ENCODE measurements at places on chromosomes 2 and 18.

GRCh38 chr2:210541290-210541902 is 15.0 kb upstream of the CPS1 start:
- DNase-seq, result no peak

- no peak for DNase-seq
Measured at GRCh38 chr2:222268311-222268990, 30.3 kb downstream of the PAX3 start.

DNA sequence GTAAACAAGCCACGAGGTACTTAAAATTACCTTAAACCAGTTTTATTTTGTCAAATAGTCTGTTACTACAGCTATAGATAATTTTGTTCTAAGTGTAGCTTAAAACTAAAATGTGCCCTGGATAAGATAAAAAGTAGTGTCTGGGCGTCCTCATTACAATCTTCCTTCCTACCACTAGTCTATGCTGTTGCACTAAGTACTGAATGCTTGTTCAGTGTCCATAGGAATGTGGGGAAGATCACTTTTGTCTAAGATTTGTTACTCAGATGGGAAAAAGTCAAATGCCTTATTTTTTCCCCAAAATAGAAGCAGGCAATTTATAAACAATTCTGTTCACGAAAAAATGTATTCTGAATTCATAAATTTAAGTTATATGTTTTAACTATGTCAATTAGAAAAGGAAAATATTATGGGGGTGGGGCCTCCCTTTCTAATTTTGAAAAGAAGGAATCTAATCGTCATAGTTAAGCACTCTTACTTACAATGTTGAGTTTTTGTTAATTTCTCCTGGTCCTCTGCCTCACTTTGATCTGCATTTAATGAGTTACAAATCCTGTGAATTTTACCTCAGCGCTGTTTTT is 140.4 kb upstream of the VRK2 start:
- DNase-seq, result no peak

- no peak for DNase-seq
Measured at GRCh38 chr2:63049970-63050333, 678 bp upstream of the OTX1 start.

DNA sequence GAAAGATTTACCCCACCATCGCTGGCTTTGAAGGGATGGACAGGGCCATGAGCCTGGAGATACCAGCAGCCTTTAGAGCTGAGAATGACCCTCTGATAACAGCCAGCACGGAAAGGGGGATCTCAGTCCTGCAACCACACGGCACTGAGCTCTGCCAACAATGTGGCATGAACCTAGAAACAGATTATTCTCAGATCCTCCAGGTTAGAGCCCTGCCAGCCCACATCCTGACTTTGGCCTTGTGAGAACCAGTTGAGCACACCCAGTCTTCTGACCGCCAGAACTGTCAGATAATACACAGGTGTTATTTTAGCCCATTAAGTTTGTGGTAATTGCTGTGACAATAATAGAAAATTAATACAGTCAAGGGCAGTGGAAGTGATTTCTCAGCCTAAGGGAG is 9.4 kb upstream of the GNLY start:
- no peak for DNase-seq

- DNase-seq, result peak; percentile 7
Measured at GRCh38 chr2:157751462-157752058, 122.9 kb upstream of the ACVR1C start.

- no peak for DNase-seq
Measured at GRCh38 chr2:158006961-158007719, 94.5 kb upstream of the UPP2 start.

DNA sequence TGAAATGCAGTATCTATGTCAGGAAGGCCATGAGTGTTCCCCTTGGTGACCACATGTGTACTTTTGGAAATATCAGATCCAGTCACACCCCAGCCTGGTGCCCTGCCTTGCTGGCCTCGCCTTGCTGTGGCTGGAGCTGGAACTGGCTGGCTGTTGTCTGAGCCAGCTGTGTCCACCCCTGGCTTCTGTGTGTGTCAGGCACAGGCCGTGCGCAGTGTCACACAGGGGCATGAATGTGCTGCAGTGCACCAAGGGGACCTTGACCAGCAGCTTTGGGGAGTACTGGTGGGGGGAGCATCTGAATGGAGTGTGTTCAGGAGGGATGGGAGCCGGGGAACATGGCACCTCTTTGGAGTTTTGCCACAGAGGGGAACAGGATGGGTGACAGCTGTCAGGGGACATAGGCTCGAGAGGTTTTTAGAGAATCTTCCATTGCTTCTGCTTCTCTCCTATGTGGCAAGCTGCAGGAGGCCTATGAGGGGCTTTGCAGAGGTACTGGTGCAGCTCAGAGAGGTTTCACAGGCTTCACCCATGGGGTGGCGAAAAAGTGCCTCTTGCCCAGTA is 44.7 kb upstream of the FAHD2A start:
- no peak for DNase-seq

DNA sequence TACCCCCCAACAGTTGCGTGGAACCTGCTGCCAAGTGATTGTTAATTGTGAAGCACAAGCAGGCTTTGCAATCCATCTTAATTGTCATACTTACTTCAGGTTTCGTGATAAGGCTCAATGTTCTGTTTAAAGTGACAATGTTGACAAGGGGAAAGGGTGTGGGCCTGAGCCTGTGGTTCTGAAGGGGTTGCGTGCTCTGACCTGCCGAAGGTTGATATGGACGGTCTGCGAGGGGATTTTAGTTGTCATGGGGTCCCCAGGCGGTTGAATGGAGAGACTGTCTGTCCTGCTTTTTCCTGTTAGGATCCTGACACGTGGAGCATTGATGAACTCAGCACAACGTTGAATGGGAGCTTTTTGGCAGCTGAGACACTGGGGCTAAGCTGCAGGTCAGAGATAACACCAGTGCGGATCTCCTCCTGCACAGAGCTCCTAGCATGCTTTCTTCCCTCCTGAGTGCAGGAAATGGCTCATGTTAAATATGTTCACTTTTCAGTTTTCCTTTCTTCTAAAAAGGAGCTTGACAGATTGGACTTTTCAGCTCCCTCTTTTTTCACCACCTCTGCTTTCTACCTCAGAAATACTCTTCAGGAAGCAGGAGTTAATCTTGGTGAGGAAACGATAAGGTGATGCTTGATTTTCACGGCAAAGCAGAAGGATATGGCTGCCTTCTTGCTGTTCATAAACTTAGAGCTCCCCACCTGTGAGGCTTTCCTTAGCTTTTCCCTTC is 62.9 kb upstream of the ZEB2 start:
- no peak for DNase-seq

DNA sequence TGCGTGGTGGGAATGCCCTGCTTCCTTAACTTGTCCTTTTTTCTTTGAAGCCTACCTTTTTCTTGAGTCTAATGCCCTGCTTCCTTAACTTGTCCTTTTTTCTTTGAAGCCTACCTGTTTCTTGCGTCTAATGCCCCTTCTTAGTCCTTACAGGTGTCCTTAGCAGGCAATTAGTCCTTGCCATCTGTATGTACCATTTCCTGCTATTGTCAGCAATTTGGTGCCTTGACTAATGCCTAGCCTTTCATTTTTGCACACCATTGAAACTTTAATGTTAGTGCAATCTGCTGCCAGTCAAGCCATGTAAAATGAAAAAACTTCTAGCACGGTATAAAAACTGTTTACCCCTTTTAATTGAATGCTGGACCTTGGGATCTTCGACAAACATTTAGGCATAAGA is 4.3 kb downstream of the KDM3A start:
- no peak for DNase-seq

- DNase-seq, result no peak
Measured at GRCh38 chr18:70559446-70559845, 270.6 kb downstream of the SOCS6 start.

DNA sequence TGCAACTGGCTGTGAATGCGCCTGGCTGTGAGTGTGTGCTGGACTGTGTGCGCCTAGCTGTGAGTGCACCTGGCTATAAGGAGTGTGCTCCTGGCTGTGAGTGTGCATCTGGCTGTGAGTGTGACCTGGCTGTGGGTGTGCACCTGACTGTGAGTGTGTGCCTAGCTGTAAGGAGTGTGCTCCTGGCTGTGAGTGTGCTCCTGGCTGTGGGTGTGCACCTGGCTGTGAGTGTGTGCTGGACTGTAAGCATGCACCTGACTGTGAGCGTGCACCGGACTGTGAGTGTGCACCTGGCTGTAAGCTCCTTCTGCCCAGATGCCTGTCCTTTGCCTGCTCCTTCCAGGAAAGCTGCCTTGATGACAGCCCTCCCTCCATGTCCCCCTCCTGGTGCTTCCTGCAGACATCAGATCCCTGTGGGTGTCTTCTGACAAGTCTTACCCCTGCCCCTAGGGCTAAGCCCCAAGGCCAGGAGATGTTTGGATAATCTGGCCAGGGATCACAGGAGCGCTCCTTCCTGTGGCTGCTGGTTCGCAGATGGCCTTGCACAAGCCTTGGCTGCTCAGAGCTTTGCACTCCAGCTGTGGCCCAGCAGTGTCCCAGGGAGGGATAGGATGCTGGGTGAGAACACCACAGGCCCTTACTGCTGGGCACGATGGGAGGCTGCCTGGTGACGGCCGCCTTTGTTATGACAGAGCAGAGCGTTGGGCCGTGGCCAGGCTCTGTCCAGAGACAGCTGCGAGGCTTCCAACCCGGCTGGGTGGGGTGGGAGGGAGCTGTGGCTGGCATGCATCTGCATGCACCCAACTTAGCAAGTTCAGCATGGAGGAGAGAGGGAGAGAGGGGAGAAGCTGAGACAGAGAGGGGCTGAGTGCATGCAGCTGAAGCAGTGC is 89.9 kb downstream of the GLI2 start:
- no peak for DNase-seq

DNA sequence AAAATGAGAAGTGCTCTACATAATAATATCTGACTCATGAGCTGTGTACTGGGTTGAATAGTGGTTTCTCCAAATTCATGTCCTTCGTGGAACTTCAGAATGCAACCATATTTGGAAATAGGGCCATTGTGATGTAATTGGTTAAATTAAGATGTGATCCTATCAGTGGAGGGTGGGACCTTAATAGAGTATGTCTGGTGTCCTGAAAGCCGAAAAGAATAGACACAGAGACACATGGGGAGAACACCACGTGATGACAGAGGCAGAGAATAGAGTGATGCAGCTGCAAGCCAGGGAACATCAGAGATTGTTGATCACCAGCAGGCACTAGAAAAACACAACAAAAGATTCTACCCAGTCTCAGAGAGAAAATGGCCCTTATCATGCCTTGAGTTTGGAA is 310.1 kb downstream of the EXOC6B start:
- no peak for DNase-seq

DNA sequence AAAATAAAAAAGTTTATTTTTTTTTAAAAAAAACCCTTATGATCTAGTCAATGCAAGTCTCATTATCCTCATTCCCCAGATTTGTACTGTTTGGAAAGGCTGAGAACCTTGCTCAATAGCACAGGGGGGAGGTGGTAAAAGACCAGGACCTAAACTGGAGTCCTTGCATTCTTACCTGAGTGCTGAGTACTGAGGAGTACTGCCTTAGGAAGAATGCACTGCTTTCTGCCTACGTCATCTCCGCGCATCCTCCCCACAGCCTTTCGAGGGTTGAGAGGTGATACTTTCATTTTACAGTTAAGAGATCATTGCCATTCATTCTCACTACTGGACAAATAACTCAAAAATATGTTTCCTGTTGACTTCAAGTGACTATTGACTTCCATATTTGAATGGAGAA is 73.8 kb downstream of the MAP3K20 start:
- DNase-seq, result peak; percentile 26

DNA sequence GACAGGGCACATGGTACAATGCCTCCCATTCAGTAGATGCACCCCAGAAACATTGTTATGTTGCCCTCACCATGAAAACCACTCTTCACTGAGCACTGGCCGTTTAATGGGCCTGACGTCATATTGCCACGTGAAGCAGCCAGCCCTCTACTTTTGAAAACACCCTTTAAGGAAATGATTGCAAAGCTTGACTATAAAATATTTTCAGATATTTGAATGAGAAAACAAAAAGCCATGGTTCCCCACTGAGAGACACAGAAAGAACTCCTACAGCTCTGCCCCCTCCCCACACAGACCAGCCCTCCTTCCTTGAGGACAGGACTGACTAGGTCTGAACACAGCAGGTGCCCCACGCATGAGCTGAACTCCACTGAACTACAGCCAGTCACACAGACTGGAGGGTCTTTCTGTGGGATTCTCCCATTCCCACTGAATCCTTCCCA is 349.1 kb downstream of the ANAPC1 start:
- no peak for DNase-seq

DNA sequence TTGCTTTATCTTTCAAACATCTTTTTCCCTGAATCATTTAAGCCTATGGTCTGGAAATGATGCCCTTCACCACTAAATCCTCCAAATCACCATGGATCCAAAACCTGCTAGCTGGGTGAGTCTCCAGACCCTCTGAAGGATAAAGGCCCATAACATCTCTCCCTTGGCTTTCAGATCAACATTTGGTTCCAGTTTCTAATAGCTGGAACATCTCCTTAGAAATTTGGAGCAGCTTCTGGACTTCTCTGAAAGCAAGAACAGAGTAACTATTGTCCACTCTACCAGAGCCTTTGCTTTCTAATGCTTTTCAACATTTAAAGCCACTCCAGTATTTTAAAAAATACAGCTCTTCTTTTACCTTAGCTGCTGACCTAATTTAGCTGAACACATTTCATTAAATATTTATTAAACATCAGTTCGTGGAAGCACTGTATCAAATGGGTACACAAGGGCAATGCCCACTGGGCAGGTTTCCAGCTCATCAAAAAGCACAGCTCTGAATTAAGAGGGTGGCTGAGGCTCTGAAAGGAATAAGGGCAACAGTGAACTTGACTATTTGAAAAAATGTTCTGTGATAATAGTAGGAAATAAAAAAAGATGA is 75.3 kb downstream of the GALNT3 start:
- DNase-seq, result no peak

- no peak for DNase-seq
Measured at GRCh38 chr2:159010963-159011362, 42.5 kb downstream of the TANC1 start.

- no peak for DNase-seq
Measured at GRCh38 chr2:8993902-8994278, 9.6 kb downstream of the MBOAT2 start.

GRCh38 chr2:425947-426346 is 138.1 kb upstream of the ALKAL2 start:
- DNase-seq, result no peak

GRCh38 chr2:205740381-205740780 is 58.1 kb downstream of the NRP2 start:
- no peak for DNase-seq

GRCh38 chr2:24509425-24509824 is 18.4 kb downstream of the NCOA1 start:
- no peak for DNase-seq

GRCh38 chr2:181250691-181251090 is 206.5 kb upstream of the ITGA4 start:
- no peak for DNase-seq

DNA sequence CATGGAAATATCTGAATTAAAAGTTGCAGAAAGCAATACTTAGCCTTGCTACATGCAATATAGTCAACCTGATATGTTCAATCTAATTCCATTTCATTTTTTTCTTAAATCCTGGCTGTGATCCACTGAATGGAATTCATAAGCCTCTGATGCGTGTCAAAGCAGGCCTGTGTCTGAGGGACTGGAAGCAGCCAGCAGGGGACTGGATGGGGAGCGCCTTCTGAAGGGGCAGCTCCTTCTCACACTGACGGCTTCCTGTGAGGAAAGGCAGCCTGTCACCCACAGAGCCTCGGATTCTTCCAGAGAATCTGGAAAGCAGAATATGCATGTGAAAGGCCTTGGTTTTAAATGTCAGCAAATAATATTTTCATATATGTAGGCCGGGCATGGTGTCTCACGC is 73.5 kb downstream of the KCNF1 start:
- DNase-seq, result no peak

Measured in stimulated activated CD4-positive, alpha-beta T cell treated with anti-CD3 and anti-CD28 coated beads, Interleukin-4, amount 100 ng/mL, for 48 hours (primary cell).